Activated CD4-positive, alpha-beta T cell treated with anti-CD3 and anti-CD28 coated beads for 1 hour (primary cell): ENCODE measurements at places on chromosomes 11 and 22.

DNA sequence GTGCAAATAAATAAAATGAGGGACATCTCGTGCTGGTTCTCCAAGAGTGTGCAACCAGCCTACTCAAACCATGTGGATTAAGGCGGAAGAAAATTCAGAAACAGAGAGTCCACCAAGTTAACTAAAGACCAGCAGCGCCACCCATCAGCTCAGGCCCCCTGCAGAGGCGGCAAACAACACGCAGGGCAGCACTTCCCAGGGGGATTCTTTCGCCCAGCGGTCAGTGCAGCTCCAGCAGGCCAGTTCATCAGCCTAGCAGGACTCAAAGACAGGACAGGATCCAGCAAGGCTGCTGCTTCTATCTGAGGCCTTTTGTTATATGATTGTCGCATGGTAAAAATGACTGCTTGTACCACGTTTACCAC, 51.7 kb downstream of the PACSIN2 start:
- no peak for DNase-seq

DNA sequence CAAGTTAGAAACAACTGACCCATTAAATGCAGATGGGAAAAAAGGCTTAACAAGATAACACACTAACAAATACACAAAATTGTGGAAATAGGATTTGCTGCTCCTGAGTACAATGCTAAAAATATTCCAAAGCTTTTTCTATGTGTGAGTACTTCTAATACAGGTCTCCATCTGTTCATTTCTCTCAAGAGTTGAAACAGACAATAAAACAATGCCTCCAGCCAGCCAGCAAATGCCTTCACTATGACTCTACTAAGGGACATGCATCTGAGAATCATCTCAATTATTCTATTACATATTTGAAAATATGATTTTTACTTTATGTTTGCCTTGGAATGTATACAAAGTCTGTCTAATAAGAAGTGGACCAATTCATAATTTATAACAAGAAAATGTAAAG, 119.0 kb downstream of the CADM1 start:
- no peak for DNase-seq

- DNase-seq: no peak
Observed at GRCh38 chr11:11667056-11667455, 45.3 kb upstream of the GALNT18 start.

DNA sequence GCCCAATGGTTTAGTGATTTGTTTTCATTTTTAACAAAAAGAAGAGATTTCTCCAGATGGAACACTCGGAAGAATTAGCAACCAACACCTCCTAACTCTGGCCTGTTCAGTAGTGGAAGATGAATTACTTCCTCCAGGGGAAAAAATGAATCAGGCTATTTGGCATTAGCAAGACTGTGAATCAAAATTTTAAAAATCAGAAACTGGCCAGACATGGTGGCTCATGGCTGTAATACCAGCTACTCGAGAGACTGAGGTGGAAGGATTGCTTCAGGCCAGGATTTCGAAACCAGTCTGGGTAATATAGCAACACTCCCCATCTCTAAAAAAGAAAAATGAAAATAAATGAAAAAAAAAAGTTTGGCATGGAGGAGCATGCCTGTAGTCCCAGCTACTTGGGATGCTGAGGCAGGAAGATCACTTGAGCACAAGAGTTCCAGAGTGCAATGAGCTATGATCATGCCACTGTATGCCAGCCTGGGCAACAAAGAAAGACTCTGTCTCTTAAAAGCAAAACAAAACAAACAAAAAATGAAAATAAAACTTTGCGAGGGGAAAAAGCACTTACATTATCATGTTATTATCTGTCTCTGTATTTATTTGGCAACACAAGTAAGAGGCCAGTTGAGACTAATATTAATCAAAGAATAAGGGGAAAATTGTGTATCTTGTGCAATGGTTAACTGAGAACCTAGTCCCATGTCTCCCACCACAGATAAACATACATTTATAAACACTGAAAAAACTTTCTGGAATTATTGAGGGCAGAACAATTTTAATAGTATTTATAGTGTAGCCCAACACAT, 796.3 kb upstream of the ANO3 start:
- no peak for DNase-seq
